ENCODE measurements at places on chromosomes 1 and 21.

DNA sequence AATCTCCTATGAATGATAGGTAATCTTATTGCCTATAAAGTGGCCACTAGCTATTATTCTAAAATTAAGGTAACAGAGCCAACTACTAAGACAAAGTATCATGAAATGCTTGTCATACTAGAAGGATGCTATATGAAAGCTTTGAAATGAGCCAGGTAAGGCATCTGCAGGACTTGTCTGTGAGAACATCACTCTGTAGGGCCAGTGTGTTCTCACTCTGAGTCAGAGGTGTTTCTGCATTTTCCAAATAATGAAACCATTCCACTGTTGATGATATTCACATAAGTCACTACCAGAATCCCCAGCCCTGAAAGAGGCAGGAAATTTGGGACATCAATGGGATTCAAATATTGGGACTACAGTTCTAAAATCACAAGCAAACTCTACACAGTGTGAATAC is 25.8 kb upstream of the GBP5 start:
- no peak for DNase-seq

DNA sequence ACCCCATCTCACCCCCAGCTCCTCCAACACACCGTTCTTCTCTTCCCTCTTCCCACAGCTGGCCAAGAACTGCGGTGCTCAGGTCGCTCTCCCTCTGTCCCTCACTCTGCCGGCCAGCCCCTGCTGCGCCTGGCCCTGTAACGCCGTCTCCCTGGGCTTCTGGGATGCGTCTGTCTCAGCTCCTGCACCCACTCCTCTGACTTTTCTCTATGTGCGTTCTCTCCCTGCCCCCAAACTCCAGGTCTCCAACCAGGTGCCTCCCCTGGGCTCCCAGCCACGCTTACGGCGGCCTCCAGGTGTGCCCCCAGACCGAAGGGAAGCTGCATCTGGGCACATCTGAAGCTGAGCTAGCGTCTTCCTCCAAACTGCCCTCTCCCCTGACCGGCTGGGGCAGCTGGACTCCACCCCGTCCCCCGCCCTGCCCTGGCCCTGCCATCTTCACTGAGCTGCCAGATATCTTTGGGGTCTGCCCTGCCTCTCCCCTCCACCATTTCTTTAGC is 2.6 kb downstream of the KRTAP10-12 start:
- no peak for DNase-seq

- DNase-seq = no peak
Measured at GRCh38 chr1:228405200-228405978, 1.2 kb downstream of the TRIM11 start.

DNA sequence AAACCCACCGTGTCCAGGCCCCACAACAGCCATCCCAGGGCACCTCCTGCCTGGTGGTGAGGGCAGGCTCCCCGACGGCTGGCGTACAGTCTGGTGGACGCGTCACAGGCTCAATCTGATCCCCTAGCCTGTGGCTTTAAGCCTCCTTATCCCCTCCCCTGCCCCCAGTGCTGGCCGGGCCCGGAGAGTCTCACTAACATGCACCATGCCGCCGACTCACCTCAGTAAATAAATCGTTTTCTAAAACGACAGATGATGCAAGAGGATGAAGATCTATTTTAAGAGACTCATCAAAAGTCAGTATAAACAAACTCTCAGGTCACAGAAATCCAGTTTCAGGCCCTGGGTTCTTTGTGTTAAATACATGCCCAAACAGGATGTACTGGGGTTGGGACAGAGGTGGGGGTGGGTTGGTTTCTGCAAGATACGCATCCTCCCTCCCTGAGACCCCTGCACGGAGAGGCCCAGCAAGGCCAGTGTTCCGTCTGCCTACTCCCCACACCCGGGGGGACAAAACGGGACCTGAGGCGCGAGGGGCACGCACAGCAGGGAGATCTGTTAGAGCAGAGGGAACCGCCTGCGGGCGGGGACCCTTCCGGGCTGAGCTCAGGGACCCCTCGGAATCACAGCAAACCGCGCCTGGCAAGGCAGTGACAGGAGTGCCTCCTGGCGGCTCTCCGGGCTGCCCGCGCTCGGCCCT is 3.1 kb downstream of the PANK4 start:
- no peak for DNase-seq

- no peak for DNase-seq
Measured at GRCh38 chr1:87644579-87645190, 316.0 kb downstream of the LMO4 start.

- DNase-seq = no peak
Measured at GRCh38 chr1:11499601-11500331, 20.8 kb downstream of the DISP3 start.

DNA sequence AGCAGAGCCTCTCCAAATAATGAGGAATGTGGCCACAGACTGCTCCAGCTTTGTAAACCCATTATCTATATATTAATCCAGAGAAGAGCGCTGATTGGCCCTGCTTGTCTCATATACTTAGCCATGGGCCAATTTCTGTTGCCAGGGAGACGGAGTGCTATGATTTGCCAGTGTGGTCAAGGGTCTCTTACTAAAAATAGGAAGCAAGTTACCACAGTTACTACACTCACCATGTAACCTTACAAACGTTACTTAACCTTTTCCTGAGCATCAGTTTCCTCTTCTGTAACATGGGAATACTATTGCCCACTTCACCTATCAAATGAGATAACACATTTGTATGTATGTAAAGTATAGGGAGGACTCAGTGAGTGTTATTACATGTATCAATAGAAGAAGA is 7.7 kb upstream of the S100A2 start:
- DNase-seq = no peak

- no peak for DNase-seq
Measured at GRCh38 chr1:208335371-208336136, 91.4 kb upstream of the PLXNA2 start.

DNA sequence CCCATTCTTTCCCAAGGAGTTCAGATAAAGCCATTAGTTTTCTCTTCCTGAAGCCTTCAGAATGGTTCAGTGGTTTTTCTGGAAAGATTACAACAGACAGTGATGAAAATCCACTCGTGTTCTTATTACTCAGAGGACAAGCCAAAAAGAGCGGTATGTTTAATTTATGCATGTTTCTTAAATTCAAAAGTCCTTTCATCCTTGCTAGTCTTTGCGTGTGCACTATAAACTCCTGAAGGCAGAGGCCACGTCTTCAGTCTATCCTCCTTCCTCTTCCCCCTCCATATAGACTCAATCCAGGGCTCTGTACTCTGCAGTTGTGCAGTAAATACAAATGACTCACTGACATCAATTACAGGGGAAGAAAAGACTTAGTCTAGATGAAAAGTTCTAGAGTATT is 409.2 kb upstream of the PLXNA2 start:
- DNase-seq = no peak

DNA sequence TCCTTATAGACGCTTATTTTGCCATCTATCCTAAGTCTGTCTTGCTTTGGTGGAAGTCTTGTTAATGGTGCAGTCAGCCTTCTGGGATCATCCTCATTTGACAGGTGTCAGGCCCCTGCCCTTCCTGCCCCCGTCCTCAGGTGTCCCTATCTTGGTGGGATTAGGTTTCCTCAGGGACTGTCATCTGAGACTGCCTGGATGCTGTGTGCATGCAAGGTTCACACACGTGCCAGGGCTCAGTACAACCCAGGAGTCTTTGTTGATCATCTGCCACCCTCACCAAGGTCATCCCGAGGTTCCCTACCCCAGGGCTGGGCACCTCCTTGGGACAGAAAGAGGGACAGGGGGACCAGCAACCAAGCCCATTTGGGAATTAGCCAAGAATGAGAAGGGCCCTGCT is 18.0 kb downstream of the PADI2 start:
- DNase-seq = no peak

GRCh38 chr1:222373216-222373615 is 174.7 kb downstream of the HHIPL2 start:
- no peak for DNase-seq

DNA sequence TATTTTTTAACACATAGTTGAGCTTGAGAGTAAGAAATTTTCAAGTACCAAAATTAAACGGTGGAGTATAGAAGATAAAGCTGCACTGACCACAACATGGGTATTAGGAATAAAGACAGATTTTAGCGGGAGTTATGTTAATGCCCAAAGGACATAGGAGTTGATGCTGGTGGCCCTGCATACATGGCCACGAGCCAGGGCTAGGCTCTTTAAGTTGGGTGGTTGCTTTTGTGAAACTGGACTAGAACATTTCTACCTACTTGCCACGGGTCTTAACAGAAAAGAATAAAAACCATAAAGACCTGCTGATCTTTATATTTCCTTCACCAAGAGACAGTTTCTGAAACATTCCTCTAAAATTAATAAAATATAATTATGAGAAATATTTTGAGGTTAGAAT is 14.9 kb downstream of the EDEM3 start:
- DNase-seq = no peak

DNA sequence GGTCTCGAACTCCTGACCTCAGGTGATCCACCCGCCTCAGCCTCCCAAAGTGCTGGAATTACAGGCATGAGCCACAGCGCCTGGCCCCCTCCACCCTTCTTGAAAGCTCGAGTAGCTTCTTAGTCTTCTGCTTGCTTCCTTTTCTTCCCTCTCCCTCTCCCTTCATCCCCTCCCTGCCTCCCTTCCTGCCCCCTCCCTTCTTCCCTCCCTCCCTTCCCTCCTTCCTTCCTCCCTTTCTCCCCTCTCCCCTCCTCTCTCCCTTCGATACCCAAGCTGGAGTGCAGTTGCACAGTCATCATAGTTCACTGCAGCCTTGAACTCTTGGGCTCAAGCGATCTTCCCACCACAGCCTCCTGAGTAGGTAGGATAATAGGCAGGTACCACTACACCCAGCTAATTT is 11.8 kb downstream of the KHDRBS1 start:
- DNase-seq = no peak

DNA sequence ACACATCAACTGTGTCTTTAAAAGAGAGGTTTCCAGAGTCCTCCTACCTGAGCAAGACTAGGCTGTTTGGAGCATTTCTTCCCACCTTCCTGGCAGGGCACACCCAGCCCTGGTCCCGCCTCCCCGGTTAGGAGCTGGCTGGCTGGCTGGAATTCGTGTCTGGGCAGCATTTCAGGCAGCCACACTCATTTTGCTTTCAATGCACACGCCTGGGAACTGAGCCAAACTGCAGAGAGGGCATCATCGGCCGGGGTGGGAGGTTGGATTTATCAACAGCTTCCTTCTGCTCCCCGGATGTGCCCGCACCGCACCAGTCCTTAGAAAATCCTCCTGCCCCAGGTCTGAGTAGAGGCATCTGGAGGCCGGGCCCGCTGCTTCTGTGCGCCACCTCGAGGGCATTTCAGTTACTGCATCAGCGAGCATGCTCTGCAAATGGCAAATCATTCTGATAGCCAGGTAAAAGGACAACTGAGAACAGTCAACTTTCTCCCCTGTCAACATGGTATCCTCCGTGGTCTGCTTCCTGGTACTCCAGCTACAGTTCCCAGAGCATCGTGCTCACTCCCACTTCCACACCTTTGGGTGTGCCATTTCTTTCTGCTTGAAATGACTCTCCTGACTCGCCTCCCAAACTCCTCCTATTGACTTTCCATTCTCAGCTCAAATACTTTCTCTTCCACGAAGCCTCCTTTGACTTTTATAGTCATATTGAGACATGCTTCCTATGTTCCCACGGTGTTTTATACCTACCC is 20.6 kb downstream of the TCEA3 start:
- peak; percentile 61 for DNase-seq

GRCh38 chr1:116133696-116134475 is 22.7 kb downstream of the MAB21L3 start:
- DNase-seq = no peak

DNA sequence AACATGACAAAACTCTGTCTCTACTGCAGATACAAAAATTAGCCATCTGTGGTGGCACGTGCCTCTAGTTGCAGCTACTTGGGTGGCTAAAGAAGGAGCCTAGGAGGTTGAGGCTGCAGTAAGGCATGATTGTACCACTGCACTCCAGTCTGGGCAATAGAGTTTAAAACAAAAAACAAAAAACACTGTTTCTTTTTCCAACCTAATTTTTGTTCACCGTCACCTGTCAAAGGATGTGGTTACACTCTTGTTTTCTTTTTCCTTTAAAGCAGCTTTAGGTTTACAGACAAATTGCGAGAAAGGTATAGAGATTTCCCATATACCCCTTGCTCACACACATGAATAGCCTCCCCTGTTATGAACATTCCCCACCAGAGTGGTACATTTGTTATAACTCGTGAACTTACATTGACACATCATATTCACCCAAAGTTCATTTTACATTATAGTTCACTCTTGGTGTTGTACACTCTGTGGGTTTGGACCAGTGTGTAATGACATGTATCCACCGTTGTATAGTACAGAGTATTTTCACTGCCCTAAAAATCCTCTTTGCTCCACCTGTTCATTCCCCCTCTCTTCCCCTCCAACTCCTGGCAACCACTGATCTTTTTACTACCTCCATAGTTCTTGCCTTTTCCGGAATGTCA is 26.2 kb downstream of the SMG7 start:
- DNase-seq = no peak

Data from T-helper 17 cell (primary cell).